ENCODE measurements at places on chromosomes 16 and 17.

DNA sequence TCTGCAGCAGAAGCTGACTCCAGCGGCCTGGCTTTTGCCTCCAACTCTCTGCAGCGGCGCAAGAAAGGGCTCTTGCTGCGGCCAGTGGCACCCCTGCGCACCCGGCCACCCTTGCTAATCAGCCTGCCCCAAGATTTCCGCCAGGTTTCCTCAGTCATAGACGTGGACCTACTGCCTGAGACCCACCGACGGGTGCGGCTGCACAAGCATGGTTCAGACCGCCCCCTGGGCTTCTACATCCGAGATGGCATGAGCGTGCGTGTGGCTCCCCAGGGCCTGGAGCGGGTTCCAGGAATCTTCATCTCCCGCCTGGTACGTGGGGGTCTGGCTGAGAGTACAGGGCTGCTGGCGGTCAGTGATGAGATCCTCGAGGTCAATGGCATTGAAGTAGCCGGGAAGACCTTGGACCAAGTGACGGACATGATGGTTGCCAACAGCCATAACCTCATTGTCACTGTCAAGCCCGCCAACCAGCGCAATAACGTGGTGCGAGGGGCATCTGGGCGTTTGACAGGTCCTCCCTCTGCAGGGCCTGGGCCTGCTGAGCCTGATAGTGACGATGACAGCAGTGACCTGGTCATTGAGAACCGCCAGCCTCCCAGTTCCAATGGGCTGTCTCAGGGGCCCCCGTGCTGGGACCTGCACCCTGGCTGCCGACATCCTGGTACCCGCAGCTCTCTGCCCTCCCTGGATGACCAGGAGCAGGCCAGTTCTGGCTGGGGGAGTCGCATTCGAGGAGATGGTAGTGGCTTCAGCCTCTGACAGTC, 1.3 kb downstream of the PARD6A start:
- no peak for DNase-seq

DNA sequence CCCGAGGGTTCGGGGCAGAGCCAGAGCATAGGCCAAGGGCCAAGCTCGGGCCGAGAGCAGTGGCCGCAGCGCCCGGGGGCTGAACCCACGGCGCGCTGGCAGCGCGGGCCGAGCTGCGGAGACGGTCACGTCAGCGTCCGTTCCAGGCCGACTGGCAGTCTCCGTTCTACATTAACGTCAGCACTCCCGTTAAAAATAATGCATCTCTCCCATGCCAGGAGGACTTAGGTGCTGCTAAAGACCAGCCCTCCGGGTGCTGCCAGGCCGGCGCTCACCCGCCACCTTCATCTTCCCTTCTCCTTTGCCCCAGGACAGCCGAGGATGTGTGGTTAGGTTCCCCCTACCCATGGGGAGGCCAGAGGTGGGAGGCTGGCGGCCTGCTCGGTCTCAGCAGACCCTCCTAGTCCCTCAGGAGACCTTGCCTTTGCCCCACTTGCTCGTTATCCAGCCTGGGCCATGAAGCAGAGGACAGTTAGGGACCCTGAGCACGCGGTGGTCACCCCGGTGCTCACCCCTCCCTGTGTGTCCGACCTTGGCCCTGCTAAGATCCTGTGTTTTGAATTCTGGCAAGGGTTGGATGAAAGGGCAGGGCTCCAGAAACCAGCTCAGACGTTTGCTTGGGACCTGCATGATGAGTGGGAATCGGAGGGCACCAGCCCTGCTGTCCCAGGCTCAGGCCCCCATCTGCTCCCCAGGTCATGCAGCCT, 572 bp downstream of the MPG start:
- peak; percentile 62 for DNase-seq

DNA sequence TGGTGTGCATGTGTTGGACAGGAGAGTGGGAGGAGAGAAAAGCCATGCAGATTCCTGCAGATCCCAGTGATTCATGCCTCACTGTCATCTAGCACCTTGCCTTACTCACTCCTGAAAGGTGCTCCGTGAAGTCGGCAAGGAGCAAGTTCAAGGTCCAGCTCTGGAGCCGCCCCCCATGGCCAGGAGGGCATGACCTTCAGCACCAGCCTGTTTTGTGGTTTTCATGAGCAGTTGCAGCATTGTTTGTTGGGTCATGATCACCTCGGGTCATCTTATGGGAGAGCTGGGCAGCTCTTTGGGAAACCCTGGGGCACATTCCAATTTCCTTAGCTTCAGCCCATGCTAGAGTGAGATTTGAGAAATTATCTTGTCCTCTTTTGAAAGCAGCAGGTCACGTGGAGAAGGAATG, 137.5 kb upstream of the IRX3 start:
- no peak for DNase-seq

- no peak for DNase-seq
Measured at GRCh38 chr16:10531582-10531981, 48.8 kb downstream of the EMP2 start.

- DNase-seq = no peak
Measured at GRCh38 chr17:57413848-57414651, 157.7 kb downstream of the MSI2 start.

- no peak for DNase-seq
Measured at GRCh38 chr17:62388856-62389255, 8.5 kb downstream of the EFCAB3 start.

DNA sequence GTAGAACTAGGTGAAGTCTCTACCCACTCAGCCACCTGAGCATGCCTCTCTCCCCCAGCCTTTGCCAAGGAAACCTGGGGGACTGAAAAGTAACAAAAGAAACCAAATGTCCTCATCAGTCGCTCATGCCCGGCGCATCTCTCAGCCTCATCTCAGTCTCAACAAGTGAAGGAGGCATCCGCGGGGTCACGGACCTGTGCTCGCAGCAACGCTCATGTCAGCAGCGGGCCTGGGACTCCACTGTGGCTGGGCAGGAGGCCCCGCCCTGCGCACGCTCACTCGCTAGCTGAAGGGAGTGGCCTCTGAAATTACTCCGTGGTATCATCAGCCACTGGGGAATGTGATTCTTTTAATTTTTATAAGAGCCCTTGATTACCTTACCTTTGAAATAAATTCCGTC, 31.3 kb downstream of the MAP1LC3B start:
- no peak for DNase-seq

DNA sequence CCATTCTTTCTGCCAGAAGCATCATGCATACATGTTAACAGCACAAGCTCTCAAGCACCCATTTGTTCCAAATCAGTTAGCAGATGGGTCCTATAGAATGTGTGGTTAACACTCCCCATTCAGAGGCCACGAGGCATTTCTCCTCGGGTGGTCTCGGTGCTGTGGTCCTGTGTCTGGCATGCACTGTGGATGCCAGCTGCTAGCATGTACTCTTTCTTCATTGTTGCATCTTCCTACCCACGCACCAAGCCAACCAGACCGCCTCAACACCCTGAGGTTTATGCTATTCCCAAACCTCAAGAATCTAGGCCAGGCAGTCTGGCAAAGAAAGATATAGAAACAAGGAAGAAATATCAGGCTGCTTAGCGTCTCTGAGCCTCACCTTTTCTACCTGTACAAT, 27.8 kb upstream of the MRTFB start:
- DNase-seq = no peak

DNA sequence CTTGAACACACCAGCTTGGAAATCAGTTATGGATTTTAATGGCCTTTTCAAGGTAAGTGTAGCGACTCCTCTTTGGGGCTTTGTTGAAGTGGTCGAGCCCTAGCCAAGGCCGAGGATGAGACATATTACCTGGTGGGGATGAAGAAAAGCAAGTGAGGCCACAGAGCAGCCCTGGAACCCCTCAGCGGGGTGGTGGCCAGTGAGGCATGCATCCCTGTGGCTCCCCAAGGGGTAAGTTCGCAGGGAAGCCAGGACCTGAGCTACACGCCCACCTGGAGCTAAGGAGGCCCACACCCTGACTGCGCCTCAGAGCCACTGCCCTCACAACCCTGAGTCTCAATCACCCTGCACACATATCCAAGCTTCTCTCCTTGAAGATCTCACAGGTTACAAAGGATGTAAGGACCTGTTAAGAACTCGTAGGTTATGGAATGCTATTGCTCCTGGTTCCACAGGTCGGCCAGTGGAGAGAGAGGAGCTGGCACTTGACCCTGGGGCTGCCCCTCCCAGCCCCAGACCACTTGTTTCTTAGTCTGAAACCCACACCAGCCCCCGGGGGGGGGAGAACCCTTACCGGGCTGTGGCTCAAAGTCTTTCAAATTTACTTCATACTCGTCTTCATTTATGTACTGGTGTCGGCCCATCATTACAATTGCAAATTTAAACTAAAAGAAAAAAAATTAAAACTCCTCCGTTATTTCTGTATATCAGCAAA, 12.0 kb downstream of the LITAFD start:
- no peak for DNase-seq

DNA sequence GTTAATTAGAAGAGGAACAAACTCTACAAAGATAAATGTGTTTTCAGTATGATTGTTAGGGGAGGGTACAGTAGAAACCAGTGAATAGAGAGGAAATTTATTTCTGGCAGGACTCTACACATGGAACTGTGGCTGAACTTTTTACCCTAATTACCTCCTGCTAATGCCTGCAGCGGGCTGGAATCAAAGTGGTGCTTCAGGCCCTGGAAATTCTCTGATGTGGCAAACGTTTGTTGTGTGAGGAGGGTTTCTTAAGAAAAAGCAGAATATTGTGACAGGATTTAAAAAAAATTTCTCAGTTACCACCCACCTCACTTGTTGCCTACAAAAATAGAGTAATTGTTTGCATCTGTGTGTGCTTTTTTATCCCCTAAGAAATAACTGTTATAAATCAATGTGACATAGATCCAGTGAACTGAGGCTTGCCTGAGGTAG, 154.5 kb downstream of the BCAS3 start:
- DNase-seq = no peak

DNA sequence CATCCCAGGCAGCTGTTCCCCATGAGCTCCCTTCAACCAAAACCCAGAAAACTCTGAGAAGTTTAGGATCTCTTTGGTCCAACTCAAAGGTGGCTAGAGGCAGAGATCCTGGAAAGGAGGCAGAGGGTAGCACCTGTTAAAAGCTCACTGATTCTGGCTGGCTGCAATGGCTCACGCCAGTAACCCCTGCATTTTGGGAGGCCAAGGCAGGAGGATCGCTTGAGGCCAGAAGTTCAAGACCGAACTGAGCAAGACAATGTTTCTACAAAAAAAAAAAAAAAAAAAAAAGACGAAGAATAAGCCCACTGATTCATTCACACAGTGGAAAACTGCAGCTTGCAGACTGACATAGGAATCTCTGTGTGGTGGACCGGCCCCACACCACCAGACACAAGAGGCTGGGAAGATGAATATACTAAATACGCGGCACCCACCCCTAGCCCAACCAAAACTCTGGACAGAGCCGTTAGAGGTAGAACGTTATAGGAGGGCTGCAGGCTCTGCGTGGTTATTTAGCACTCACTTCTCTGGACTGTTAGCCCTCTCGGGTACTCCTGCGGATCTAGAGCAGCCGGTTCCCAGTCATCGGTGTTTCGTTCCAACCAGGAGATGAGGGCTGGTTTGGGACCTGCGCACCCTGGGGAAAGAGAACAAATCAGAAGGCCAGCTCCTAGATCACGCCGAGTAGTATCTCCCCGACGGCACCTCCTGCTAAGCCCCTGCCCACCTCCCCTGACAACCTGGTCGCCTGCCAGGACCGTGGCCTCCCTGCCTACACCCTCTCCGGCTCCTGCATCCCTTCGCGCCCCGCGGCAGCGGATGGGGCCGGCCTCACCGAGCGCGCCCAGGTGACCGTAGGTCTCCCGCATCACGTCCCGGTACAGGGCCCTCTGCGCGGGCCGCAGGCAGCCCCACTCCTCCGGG, 925 bp downstream of the ZNF689 start:
- DNase-seq = peak; percentile 67

DNA sequence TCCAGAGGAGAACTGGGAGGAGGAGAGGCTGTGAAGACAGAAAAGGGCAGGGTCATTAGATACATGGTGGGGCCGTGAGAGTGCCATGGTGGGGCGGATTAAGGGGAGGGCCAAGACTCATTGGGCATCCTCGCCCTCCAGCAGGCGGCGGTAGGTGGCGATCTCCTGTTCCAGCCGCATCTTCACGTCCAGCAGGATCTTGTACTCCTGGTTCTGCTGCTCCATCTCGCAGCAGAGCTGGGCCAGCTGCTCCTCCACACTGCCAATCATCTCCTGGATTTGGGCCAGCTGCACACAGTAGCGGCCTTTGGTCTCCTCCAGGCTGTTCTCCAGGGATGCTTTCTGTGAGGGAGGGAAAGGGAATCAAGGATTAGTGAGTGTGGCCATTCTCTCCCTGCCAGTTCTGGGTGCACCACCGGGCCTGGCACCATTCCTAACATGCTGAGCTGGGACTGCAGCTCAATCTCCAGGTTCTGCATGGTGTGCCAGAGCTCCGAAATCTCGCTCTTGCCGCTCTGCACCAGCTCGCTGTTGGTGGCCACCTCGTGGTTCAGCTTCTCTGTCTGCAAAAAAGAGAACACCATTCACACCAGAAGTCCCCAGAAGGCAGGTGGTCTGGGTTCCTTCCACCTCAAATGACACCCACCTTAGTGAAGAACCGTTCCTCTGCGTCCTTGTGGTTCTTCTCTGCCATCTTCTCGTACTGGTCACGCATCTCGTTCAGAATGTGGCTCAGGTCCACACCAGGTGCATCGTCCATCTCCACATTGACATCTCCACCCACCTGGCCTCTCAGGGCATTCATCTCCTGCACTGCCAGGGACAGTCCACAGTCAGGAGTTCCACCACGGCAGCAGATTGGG, 129.0 kb downstream of the CCDC144A start:
- no peak for DNase-seq

GRCh38 chr17:55969562-55970324, 183.5 kb upstream of the ANKFN1 start:
- no peak for DNase-seq

- DNase-seq = no peak
Measured at GRCh38 chr16:46573008-46573833, 48.0 kb downstream of the SHCBP1 start.

GRCh38 chr16:34050787-34051320, 591.4 kb downstream of the TP53TG3F start:
- DNase-seq = no peak

DNA sequence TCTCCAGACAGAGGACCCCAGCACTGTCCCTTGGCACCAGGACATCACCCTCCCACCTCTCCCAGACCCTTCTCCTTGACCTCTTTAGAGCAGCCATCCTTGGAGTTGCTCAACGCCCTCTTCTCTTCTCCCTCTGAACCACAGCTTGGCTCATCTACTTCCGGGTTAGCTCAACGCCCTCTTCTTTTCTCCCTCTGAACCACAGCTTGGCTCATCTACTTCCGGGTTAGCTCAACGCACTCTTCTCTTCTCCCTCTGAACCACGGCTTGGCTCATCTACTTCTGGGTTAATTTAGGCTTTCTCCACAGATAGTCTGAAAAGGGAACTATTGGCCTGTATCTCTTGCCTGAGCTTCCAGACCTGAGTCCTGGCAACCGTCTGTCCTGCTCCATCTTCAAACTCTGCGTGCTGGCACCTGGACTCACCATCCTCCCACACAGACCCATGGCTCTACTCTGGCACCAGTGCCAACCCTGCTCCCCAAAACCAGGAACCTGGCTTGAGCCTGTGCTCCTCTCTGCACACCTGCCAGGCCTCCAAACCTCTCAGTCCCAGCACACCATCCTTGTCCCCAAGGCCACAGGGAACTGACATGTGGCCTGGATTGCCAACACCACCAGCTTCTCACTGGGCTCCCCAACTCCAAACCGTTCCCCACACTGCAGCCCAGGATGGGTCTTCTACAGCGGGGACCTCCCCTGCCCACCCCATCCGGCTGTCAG, 25.3 kb upstream of the FAAP100 start:
- no peak for DNase-seq

GRCh38 chr17:15496735-15497670, 29.6 kb upstream of the CDRT4 start:
- no peak for DNase-seq

- DNase-seq = no peak
Measured at GRCh38 chr16:66596986-66597848, 7.3 kb upstream of the CMTM3 start.
